Vagina (tissue), 2 donors: ENCODE measurements at places on chromosomes 3 and 15.

- DNase-seq: no peak
Measured at GRCh38 chr15:51186181-51186705, 91.5 kb upstream of the TNFAIP8L3 start.

- no peak for DNase-seq
Measured at GRCh38 chr15:34336231-34336990, 1.2 kb downstream of the SLC12A6 start.

DNA sequence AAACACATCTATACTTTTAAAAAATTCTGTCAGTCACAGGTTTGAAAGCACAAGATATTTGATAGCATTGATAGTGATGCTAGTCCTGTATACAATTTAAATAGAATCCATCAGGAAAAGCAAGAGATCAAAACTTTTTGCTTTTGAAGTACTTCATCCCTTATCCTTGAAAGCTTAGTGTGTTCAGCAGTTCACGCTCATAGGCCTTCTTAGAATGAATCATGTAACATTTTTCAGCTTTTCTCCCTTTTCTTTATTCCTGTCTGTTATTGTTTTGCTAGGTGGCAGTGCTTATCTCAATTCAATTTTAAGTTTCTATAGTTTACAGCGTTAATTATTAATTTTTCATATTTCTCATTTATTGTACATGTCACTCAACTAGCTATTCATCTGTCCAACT, 69.1 kb downstream of the FGF7 start:
- no peak for DNase-seq

- no peak for DNase-seq
Measured at GRCh38 chr3:169289273-169289672, 374.2 kb downstream of the MECOM start.

DNA sequence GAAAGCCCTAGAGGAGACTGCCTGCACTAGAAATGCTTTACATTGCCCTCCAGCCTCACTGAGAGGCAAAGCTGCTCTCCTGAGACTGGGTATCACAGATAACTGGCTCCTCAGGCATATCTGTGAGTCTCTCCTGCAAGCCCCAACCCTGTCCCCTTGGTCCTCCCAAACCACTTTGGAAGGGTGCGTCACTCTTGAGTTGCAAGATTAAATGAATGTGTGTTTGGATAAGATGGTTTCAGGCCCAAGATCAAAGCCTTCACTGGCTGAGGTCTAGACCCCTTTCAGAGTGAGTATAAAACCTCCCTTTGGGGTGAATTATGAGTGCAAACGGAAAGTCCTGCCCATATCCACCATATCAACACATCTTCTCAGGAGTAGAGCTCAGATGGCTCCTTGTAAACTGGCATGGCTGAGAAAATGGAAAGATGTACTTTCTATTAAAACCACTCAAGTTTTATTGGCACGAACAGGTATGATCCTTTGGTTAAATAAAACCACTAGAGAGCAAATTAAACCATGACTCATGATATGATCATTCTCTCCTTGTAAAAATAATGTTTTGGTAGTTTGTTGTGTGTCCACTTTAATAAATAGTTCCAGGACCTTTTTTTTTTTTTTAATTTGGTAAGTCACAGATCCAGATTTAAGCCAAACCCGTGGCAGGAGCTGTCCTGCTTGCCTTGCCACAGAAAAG, 164.0 kb downstream of the CHST2 start:
- DNase-seq: no peak

GRCh38 chr15:51697163-51697562, 15.9 kb downstream of the SCG3 start:
- DNase-seq: no peak

- DNase-seq: no peak
Measured at GRCh38 chr3:29215948-29216347, 64.9 kb upstream of the RBMS3 start.

GRCh38 chr15:65790694-65791334, 1.3 kb downstream of the DENND4A start:
- no peak for DNase-seq

GRCh38 chr3:40464339-40465110, 7.4 kb downstream of the RPL14 start:
- DNase-seq: no peak

- no peak for DNase-seq
Measured at GRCh38 chr3:62987721-62988120, 112.5 kb upstream of the CADPS start.

- no peak for DNase-seq
Measured at GRCh38 chr3:34449305-34449704, 650.9 kb downstream of the PDCD6IP start.

GRCh38 chr3:46460051-46460450, 4.7 kb downstream of the LTF start:
- DNase-seq: no peak
